ENCODE measurements at places on chromosomes 7 and 10.

- DNase-seq: no peak
Measured at GRCh38 chr7:156121434-156121833, 309.2 kb upstream of the SHH start.

GRCh38 chr10:108450280-108450679 lies 1285.8 kb upstream of the SORCS1 start:
- DNase-seq: no peak

- DNase-seq: no peak
Measured at GRCh38 chr10:117284716-117285494, 44.0 kb downstream of the SLC18A2 start.

GRCh38 chr7:72753781-72754180 lies 74.2 kb downstream of the TYW1B start:
- no peak for DNase-seq

DNA sequence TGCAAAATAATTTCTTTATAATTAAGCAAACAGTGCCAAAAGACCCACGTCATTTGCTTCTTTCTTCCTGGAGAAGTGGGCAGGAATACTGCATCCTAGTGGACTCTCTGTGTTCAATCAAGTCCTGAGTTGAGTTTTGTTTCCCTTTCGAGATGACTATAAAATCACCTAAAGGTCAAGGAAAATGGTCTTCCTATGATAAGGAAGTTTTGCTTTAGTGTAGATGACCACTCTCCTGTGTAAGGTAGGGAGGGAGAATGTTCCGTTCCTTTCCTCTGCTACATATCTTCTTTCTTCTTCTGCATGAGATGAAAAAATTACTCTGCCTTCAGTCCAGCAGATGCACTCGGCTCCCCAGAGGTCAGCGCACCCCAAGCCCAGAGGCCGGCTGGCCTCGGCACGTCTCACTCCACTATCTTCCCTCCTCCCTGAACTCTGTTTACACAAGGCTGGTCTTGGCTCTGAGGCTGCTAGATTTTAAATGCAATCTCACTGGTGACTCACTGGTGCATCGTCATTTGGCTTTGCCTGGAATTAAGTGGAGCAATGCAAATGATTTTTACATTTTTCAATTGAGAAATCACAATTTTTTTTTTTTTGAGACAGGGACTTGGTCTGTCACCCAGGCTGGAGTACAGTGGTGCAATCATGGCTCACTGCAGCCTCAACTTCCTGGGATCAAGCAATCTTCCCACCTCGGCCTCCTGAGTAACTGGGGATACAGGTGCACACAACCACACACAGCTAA lies 18.6 kb upstream of the VDAC2 start:
- no peak for DNase-seq

GRCh38 chr7:21653623-21654022 lies 110.8 kb downstream of the DNAH11 start:
- DNase-seq: no peak

DNA sequence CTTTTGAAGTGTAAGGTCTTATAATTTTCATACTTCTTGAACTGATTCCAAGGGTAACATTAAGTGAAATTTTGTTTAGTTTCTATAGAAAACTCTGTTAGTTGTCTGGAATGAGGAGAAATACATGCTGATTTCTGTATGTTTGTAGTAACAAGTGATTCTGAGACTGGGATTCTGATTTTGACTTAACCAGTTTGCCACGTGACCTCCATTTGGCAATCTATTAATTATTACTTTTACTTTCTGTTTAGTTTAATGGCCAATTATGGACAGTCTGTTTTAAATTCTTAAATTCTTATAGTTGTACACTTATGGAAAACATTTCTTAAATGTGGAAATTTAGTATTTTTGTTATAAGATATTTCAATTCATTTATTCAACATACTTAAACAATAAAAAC lies 163.1 kb downstream of the ADK start:
- DNase-seq: no peak

- DNase-seq: no peak
Measured at GRCh38 chr7:93547716-93548115, 26.8 kb downstream of the CALCR start.

GRCh38 chr7:134882481-134882880 lies 103.0 kb downstream of the CALD1 start:
- no peak for DNase-seq

- no peak for DNase-seq
Measured at GRCh38 chr10:50404021-50404773, 152.9 kb upstream of the ASAH2 start.

- no peak for DNase-seq
Measured at GRCh38 chr7:111320133-111320532, 229.2 kb downstream of the LRRN3 start.

DNA sequence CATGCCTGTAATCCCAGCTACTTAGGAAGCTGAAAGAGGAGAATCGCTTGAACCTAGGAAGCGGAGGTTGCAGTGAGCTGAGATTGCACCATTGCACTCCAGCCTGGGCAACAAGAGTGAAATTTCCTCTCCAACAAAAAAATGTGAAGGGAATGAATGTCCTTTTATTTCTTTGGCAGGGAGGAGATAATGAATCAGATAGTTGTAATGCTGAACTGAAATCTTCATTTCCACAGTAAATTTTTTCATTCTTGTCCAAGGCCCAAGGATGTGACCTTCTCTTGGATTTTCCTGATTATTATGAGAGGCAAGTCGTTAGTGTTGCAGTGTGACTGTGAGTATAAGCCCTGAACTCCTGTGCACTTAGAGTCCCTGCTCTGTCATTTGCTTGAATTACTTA lies 13.6 kb downstream of the STAMBPL1 start:
- DNase-seq: no peak

- DNase-seq: no peak
Measured at GRCh38 chr7:150465414-150465813, 15.0 kb downstream of the GIMAP8 start.

DNA sequence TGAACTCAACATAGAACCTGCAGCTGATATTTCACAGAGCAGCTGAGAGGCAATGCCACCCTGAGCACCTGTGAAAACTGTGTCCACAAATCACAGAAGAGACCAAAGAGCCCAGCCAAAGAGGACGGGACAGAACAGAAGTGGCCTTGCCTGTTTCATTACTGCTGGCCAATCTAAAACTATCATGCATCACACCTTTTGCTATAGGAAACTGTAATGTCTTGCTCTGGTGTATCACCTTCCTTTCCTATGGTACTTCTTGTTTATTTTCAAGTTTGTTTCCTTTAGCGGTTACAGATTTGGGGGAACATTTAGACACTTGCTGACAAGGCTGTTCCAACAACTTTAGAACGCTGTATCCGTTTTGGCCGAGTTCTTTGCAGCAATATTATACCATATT lies 80.3 kb downstream of the PIP4K2A start:
- DNase-seq: no peak

DNA sequence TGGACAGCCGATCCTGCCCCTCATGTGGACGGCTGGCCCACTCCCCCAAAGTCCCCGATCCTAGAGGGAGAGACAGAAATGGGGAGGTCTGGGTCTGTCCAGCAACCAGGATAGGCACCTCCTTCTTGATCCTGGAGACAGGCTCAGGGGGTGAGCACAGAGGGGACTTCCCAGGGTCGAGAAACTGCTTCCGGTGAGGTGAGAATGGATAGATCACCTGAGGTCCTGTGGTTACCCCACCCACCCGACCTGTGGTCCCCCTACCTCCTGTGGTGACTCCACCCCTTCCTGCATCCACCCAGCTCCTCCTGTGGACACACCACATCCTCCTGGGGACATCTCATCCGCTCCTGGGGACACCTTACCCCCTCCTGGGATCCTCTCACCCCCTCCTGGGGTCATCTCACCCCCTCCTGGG lies 27.4 kb upstream of the RASGEF1A start:
- DNase-seq: peak; percentile 24

- DNase-seq: no peak
Measured at GRCh38 chr7:159195946-159196345, 51.3 kb upstream of the VIPR2 start.

DNA sequence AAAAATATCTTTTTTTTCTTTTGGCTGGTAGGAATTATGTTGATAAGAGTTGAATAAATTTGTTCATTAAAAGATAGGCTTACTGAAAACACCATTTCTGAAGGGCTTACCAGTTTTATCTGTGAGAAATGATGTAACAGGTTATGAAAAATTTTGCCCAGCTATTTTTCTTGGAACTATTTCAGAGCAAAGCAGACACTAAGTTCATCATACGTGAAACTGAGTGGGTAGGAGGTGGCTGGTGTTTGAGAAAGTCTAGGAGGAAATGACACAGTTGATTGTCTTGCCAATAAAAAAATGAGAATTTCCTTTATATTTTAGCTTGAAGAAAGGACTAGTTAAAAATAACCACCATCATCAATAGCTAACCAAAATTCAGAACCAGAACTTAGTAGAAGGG lies 6.2 kb upstream of the MRC1 start:
- DNase-seq: no peak

GRCh38 chr7:73823873-73824592 lies 6.8 kb upstream of the CLDN4 start:
- DNase-seq: no peak

GRCh38 chr7:43123457-43123856 lies 11.0 kb downstream of the HECW1 start:
- no peak for DNase-seq

GRCh38 chr7:151904270-151904669 lies 27.4 kb upstream of the PRKAG2 start:
- no peak for DNase-seq

DNA sequence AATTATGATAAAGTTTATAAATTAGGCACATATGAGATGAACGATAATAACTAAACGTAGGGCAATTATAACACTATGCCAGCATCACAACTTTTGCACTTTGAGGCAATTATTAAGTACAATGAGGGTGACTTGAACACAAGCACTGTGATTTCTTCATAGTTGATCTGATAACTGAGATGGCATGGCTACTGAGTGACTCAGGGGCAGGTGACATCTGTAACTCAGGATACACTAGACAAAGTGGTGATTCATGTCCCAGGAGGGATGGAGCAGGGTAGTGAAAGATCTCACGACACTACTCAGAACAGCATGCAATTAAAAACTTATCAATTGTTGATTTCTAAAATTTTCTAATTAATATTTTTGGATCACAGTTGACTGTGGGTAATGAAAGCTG lies 98.3 kb upstream of the ARHGAP21 start:
- DNase-seq: no peak

DNA sequence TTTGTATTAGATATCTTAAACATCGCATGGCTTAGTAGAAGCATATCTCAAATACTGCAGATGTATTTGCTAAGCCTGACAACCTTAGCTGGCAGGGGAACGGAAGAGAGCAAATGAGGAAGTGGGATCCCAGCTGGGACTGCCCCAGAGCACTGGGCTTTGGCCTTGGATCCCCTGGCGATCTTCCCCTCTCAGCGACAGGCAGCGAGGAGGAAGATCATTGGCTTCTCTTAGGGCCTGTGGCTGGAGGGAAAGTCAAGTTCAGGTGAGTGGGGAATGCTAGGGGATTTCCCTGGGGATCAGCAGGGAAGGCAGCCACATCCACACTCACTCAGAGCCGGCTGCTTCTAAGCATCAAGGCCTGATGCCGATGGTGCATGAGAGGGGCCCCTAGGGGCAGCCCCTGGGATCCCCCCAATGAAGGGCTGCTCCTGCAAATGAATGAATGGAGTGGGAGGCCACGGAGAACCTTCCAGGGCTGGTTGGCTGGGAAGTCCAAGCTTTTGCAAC lies 42.0 kb downstream of the LYZL2 start:
- DNase-seq: no peak

GRCh38 chr10:4067931-4068561 lies 283.0 kb upstream of the KLF6 start:
- DNase-seq: no peak

- no peak for DNase-seq
Measured at GRCh38 chr10:4196183-4196582, 411.2 kb upstream of the KLF6 start.

- no peak for DNase-seq
Measured at GRCh38 chr7:113289140-113289740, 170.9 kb upstream of the SMIM30 start.

DNA sequence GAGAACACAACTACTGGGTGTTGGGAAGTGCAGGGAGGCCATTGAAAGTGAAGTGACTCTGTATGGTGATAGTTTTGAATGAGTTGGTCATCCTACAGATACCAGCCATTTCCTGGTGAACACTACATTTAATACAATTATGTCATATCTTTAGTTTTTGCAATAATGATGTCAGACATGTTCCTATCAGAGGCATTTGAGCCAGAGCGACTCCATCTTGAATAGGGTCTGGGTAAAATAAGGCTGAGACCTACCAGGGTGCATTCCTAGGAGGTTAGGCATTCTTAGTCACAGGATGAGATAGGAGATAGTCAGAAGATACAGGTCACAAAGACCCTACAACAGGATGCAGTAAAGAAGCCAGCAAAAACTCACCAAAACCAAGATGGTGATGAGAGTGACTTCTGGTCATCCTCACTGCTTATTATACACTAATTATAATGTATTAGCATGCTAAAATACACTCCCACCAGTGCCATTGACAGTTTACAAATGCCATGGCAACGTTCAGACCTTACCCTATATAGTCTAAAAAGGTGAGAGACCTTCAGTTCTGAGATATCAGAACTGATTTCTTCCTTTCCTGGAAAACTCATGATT lies 28.2 kb downstream of the ADK start:
- DNase-seq: no peak

DNA sequence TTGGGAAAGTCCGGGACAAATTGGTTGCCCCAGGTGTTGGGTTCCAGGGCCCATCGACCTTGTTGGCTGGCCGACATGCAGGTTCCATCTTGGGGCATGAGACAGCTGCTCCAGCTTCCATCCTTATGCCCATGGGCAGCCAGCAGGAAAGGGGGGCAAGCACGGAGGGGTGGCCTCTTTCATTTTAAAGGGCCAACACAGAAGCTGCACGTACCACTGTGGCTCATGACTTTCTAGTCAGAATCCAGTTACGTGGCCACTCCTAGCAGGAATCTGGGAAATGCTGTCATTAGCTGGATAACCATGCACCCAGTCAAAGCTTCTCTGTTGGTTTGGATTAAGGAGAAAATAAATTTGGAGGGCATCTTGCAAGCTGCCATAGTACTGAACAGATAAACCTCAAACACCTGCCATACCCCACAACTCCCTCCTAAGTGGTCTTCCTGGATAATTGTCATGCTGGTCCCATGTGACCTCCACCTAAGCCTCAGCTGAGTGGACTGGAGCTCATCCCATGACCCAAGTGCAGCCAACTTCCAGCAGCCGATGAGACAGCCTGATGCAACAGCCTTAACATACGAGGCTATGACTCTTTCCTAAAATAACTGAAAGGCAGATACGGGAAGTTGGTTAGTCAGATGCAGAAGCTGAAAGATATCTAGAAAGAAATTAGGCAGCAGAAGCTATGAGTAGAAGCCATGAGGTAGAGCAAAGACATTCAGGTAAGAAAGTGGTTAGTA lies 21.4 kb upstream of the GSDME start:
- no peak for DNase-seq

All from activated CD8-positive, alpha-beta memory T cell treated with anti-CD3 and anti-CD28 coated beads for 1 hour (primary cell).